NAMALWA (cell line): ENCODE measurements at places on chromosomes 5 and 9.

GRCh38 chr9:87436716-87437115 is 61.0 kb upstream of the DAPK1 start:
- DNase-seq, result no peak

- no peak for DNase-seq
These were observed 53.2 kb downstream of the GNA14 start for GRCh38 chr9:77594963-77595362.

- no peak for DNase-seq
These were observed 32.1 kb downstream of the TMEM252 start for GRCh38 chr9:68508547-68508946.

DNA sequence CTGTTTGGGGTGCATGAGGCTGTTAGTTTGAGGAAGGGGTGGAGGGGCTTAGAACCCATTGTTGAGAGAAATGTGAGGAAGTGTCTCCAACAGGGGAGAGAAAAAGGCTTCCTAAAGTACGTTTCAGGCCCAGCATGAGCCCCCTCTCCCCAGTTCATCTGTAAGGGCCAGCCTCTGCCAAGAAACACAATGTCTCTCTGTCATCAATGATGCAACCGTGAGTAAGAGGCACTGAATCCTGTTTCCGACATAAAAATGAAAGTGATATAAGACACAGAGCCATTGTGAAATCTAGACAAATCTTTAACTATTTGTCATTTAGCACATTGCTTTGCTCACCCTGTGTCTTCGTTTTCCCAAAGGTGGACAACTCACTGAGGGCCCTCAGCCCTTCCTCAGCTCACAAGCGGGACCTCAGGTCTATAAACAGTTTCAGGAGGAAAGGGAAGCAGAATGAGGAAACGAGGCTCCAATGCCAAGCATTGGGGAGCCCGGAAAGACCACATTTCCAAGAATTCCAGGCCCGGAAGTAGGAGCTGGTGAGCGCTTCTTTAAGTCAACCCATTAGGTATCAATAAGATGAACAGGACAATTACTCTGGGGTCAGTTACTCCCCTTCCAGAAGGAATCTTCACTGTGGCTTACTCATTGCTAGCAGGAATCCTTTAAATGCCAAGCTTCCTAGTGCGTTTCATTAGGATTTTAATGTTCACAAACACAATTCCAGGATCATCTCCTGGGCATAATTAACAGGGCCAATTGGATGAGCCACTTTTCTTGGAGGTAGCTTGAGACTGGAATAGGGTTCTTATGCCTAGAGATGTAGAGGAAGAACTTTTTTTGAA is 59.0 kb upstream of the KLF4 start:
- peak; percentile 6 for DNase-seq

GRCh38 chr9:128242828-128243214 is 33.0 kb downstream of the GOLGA2 start:
- DNase-seq, result no peak

DNA sequence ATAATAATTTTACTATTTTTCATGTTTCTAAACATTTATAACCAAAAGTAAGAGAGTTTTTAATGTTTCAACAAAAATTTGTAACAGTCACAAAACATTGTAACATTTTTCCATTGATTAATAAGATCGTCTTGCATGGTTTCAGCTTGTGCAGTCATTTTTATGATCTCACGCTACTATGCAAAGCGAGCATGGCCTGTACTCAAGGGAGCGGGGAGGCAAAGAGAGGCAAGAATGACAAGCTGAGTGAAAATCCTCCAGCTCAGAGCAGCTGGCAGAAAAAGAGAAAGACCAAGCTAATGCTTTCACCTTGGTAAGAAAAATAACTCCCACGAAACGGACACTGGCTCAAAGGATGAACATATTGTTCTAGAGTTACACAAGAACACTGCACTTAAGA is 90.0 kb upstream of the SV2C start:
- DNase-seq, result peak; percentile 2

- DNase-seq, result peak; percentile 81
These were observed 36.7 kb downstream of the NDFIP1 start for GRCh38 chr5:142145106-142145900.

DNA sequence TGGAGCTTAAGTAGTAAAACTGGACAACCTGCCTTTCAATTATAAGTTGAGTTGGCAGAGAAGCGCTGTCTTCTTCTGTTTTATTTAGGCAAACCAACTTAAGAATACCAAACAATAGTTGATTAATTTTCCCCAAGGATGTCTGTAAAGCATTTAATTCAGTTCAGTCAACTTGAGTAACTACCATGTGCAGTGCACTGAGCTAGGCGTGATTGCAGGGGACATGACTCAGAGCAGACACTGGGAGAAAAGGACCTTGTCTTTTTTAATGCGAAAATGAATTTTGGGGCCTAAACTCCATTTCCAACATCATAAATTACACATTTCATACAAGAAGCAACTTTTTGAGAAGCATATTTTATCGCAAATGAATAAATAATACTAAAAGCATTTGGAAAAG is 66.3 kb downstream of the FBXL7 start:
- no peak for DNase-seq

GRCh38 chr5:41511241-41511640 is 840 bp upstream of the PLCXD3 start:
- no peak for DNase-seq

DNA sequence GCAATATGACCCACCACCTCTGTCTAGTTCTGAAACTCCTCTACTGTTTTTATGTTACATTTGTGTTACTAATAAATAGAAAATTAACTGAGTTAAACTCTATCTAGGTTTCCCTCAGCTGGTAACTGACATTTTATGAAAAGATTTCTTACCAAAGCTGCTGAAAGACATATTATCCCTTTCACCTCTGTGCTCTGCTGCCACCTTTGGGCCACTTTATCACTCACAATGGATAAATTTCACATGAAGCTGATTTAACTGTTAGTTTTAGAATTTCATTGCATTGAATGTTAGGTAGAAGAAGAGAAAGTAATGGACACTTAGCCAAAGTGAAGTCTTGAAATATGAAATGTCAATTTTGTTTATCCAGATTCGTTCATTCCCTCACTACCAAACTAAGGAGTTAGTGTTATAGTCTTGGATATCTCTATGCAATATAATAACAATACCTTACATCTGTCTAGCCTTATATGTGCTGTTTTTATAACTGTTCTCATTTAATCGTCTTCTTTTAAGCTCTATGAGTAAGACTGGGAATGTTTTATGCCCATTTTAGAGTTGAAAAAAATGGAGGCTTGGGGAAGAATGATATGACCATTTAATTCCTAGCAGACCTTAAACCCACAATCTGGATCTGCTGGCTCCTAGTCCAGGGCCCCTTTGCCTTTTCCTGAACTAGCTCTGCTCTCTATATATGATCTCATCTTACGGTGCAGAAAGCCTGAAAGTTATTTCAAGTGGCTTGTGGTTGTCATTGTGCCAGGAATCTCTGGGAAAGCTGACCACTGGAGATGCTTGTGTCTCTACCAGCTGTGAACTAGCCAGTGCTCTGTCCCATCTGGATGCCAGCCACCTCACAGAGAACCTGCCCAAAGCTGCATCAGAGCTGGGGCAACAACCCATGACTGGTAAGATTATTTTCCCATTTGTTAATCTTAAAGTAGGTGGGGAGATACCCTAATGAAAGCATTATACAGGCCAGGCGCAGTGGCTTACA is 97.1 kb downstream of the GOLPH3 start:
- DNase-seq, result peak; percentile 76

- DNase-seq, result no peak
These were observed 117.9 kb downstream of the ZSWIM6 start for GRCh38 chr5:61449804-61450492.

GRCh38 chr5:146646441-146646840 is 130.5 kb upstream of the GPR151 start:
- DNase-seq, result no peak

DNA sequence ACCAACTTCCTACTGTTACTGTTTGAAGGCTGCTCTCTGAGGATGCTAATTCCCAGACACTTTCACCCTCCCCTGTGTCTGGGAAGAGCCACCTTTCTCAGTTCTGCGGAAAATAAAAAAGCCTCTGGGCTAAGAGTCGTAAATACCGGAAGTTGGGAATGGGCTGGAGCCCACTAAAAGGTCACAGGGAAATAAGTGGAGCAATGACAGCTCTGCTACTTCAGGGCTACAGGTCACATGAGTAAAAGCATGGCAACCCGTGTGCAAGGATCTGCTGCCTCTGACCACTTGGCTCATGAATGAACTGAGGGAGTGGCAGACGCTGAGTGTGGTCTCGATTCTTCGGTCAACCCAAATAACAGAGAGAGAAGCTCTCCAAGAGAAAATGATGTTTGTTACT is 25.8 kb upstream of the ATP6V1G1 start:
- no peak for DNase-seq

- no peak for DNase-seq
These were observed 95.4 kb upstream of the LIFR start for GRCh38 chr5:38651806-38652205.

DNA sequence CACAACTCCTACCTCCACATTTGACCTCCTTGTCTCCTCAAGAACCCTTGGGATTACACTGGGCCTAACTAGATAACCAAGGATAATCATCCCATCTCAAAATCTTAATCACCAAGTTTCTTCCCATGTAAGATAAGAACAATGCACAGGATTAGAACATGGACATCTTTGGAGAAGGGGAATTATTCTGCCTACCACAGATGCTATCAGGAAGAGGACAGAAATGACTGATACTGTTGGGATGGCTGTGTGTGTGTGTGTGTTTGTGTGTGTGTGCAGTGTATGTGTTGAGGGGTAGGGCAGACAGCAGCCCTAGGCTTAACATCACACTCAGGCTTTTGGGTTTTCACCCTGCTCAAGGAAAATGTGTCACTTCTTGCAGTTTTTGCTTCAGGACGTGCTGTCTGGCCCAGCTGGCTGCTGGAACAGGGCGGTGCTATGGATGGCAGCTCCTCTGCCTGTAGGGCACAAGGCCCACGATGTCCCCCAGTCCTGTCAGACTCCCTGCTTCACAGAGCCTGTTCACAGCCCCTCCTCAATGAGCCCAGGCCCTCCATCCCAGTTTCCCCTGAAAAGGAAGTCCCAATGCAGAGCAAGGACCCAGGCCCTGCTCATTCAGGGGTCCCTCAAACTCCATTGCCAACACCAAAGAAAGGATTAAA is 7.7 kb downstream of the CA9 start:
- DNase-seq, result no peak

- no peak for DNase-seq
These were observed 59.0 kb downstream of the MAP1B start for GRCh38 chr5:72166070-72166979.

DNA sequence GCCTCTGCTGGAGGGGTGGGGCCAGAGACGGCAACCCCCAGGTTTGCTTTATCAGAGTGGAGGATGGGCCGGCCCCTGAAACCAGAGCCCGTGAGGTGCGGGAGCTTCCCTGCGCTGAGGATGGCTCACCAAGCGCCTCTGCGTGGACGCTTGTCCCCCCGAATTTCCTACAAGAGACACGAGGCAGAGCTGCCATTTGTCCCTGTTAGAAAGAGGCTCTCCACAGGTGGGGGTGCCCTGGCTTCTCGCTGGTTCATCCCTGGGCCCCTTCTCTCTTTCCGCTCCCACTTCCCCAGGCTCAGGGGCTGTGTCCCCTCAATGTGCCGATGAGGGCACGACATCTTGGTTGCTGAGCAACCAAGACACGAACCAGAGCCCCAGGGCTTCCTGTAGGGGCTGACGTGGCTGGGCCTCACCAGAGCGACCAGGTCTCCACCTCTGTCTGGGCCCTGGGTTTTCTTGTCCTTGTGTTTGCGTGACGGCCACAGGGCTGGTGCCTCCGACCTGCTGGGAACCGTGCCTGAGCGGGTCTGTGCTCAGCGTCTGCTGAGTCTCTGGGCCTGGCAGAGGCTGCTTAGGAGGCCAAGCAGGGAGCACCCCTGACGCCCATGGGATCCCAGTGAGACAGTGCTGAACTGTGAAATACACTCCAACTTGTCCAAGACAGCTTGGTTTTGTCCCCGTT is 119.6 kb upstream of the COL5A1 start:
- DNase-seq, result no peak

DNA sequence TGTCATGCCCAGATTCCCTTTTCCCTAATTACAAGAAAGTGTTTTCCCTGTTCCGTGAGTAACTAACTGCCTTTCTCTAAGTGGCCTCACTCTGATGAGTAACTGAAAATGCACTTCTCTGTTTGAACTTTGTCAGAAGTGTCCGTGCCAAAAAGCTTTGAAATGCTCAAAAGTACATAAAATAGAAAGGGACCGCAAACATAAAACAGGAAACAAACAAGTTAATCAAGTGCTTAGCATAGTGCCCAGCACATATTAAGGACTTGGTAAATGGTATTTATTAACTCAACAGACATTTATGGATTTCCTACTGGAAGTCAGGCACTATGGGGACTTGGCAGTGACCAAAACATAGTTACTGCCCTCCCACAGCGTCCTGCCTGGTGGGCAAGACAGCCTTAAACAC is 22.3 kb downstream of the AQP3 start:
- no peak for DNase-seq

- no peak for DNase-seq
These were observed 70.7 kb downstream of the PAX5 start for GRCh38 chr9:36963346-36963745.

DNA sequence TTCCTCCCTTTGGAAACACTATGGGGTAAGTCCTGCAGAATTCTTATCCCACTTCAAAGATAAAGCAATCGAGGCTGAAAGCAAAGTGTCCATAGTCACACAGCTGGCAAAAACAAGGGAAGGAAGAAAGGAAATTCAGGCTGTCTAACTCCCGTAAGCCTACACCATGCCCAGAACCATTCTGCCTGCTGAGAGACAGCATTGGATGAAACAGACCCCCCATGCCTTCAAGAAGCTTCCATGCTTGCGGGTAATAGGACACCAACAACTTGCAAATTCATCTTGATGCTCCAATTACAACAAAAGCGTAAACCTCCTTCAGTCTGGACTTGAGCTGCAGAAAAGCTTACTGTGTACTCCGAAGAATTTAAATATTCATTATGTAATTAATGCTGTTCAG is 181.1 kb upstream of the WWC1 start:
- DNase-seq, result no peak

- no peak for DNase-seq
These were observed 32.0 kb upstream of the SPTLC1 start for GRCh38 chr9:92147030-92147851.

- DNase-seq, result no peak
These were observed 263.9 kb downstream of the SPOCK1 start for GRCh38 chr5:137234973-137235943.

- DNase-seq, result no peak
These were observed 60.4 kb downstream of the GHR start for GRCh38 chr5:42483472-42484154.

GRCh38 chr5:125236007-125236406 is 489.6 kb upstream of the ZNF608 start:
- no peak for DNase-seq

DNA sequence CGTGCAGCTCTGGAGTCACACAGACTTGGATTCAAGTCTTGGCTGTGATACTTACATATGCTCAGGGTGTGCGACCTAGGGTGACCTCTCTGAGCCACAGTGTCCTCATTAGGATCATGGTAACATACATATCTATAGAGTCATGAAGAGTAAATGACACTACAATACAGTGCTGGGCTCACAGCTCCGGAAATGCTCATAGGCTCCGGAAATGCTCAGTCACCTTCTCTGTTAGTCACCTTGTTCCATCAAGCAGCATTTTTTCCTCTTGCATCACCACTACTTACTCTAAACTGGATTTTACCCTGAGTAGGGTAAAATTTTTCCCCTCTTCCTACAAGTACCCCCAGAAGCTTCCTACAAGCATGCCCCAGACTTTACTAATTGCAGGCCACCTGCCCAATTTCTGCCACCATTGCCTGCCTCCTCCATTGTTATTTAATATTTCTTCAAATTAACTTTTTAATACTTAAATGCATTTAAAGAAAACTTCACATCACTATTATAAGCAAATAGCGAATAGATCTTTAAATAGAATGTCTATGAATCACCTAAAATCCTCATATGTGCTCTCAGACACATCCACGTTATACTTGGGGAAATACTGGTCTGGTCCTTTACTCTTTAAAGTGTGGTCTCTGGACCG is 147.6 kb upstream of the SPRY4 start:
- DNase-seq, result no peak
